Tibial nerve (tissue), 4 donors: ENCODE measurements at places on chromosomes 7 and 10. TPM values are rescaled to one million over a fixed set of nuclear protein-coding genes. Genes with fewer than 3 reads are reported as not detected.

VAX1 gene
- total RNA-seq = not detected

PTPRE gene
- total RNA-seq = 22.0 TPM

CAMK2B gene
- 14.7 TPM for total RNA-seq

AGR2 gene
- not detected for total RNA-seq

ZNF92 gene
- total RNA-seq = 3.9 TPM

PSD gene
- total RNA-seq = 0.30 TPM

CD36 gene
- 164 TPM for total RNA-seq

C10orf95 gene
- total RNA-seq = not detected

RPEL1 gene
- not detected for total RNA-seq

ZPBP gene
- total RNA-seq = not detected

DNA sequence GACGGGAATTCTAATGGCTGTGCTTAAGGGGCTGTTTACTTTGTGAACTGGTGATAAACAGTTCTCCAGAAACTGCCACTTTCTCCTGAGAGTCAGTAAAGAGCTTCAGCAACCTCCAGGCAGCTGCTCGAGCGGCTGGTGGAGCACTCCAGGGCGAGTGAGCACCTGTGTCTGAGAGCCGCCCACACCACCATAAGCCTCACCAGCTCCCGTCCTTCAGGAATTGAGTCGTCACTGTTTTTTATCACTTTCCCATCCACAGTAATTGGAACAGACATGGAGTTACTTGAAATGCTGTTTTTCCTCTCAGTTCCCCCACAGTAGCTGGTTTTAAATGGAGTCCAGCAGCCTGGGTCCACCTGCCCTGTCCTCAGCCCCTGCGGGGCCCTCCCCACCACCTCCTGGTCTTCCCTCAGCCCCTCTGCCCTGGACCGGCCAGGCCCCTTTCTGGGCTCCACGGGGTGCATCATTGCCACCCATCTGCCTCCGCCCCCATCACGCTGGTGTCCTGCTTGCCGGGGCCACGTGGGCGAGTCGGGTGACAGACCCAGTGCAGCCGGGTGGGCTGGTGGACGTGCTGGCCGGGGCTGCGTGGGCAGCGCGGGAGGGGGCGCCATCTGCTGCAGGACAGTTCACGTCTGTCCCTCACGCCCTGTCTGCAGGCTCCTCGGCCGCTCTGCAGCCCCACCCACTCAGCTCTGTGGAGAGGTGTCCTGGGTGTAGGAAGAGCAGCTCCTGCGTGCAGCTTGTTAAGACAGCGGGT is 56.0 kb downstream of the NKX6-2 start:
- H3K36me3 ChIP-seq = no peaks in the 10 kb centered on the region
- H3K4me3 ChIP-seq = no peak overlapping the region
- H3K27ac ChIP-seq = no peak overlapping the region
- DNase-seq = no peak
- no peaks in the 10 kb centered on the region for H3K27me3 ChIP-seq

- H3K27ac ChIP-seq = no peak overlapping the region
- H3K36me3 ChIP-seq = no peaks in the 10 kb centered on the region
- no peaks in the 10 kb centered on the region for H3K4me1 ChIP-seq
- H3K4me3 ChIP-seq = no peak overlapping the region
- no peak for DNase-seq
- no peaks in the 10 kb centered on the region for H3K27me3 ChIP-seq
These were observed 20.3 kb upstream of the ABLIM1 start for GRCh38 chr10:114678336-114678735.

GRCh38 chr10:116049974-116050304 is 223.1 kb downstream of the GFRA1 start:
- no peaks in the 10 kb centered on the region for H3K36me3 ChIP-seq
- H3K27ac ChIP-seq = no peak overlapping the region
- no peaks in the 10 kb centered on the region for H3K27me3 ChIP-seq
- no peak for DNase-seq

GRCh38 chr7:248732-249435 is 41.1 kb upstream of the FOXL3 start:
- H3K27ac ChIP-seq = no peak overlapping the region
- no peaks in the 10 kb centered on the region for H3K36me3 ChIP-seq
- peaks cover 20% of the 10 kb centered on the region for H3K4me1 ChIP-seq
- H3K27me3 ChIP-seq = no peaks in the 10 kb centered on the region
- H3K4me3 ChIP-seq = no peak overlapping the region

DNA sequence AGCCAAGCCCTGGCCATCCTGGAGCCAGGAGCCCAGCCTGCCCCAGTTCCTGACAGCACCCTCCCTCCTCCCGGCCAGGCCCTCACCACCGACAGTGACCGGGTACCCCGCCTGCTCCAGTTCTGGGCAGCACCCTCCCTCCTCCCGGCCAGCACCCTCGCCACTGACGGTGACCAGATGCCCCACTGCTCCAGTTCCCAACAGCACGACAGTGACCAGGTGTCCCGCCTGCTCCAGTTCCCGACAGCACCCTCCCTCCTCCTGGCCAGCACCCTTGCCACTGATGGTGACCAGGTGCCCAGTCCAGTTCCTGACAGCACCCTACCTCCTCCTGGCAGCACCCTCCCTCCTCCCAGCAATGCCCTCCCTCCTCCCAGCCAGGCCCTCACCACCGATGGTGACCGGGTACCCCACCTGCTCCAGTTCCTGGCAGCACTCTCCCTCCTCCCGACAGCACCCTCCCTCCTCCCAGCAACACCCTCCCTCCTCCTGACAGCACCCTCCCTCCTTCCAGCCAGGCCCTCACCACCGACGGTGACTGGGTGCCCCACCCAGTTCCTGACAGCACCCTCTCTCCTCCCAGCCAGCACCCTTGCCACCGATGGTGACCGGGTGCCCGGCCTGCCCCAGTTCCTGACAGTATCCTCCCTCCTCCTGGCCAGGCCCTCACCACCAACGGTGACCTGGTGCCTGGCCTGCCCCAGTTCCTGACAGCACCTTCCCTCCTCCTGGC is 40.3 kb downstream of the VIPR2 start:
- no peaks in the 10 kb centered on the region for H3K27me3 ChIP-seq
- H3K36me3 ChIP-seq = no peaks in the 10 kb centered on the region
- H3K4me3 ChIP-seq = no peak overlapping the region
- no peak for DNase-seq

GRCh38 chr7:114787556-114787955 is 134.3 kb upstream of the MDFIC start:
- no peaks in the 10 kb centered on the region for H3K36me3 ChIP-seq
- H3K4me1 ChIP-seq = no peaks in the 10 kb centered on the region
- DNase-seq = no peak
- H3K27me3 ChIP-seq = no peaks in the 10 kb centered on the region
- H3K4me3 ChIP-seq = no peak overlapping the region
- H3K27ac ChIP-seq = no peak overlapping the region

GRCh38 chr7:134561-135256 is 57.7 kb upstream of the FAM20C start:
- no peaks in the 10 kb centered on the region for H3K36me3 ChIP-seq
- no peaks in the 10 kb centered on the region for H3K27me3 ChIP-seq
- H3K27ac ChIP-seq = no peak overlapping the region
- no peak for DNase-seq
- no peak overlapping the region for H3K4me3 ChIP-seq

GRCh38 chr10:86048973-86049372 is 317.6 kb downstream of the GRID1 start:
- H3K36me3 ChIP-seq = no peaks in the 10 kb centered on the region
- no peaks in the 10 kb centered on the region for H3K27me3 ChIP-seq
- H3K27ac ChIP-seq = no peak overlapping the region
- H3K4me1 ChIP-seq = no peaks in the 10 kb centered on the region
- H3K4me3 ChIP-seq = no peak overlapping the region

- no peak for DNase-seq
- no peaks in the 10 kb centered on the region for H3K27me3 ChIP-seq
- peaks cover 8% of the 10 kb centered on the region for H3K4me1 ChIP-seq
These were observed 107.6 kb upstream of the SAMD8 start for GRCh38 chr10:75003891-75004290.

GRCh38 chr7:36958111-36958733 is 233.9 kb upstream of the AOAH start:
- no peaks in the 10 kb centered on the region for H3K36me3 ChIP-seq
- no peaks in the 10 kb centered on the region for H3K27me3 ChIP-seq
- DNase-seq = no peak
- no peak overlapping the region for H3K27ac ChIP-seq

DNA sequence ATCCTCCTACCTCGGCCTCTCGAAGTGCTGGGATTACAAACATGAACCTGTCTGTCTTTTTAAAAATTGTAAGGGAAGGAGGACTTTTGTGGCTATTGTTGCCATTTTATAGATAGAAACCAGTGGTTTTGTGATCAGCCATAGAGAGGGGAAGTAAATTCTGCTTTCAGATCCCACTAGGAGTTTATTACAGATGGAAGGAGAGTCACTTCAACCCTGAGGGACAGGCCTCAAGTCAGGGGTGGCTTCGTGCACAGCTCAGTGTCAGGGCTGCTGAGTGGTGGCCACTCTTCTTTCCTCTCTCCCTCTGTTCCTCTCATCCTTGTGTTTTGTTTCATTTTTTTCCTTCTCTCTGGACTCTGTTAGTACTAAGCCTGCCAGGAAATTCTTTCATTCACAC is 60.8 kb downstream of the OGDH start:
- no peaks in the 10 kb centered on the region for H3K4me1 ChIP-seq
- H3K4me3 ChIP-seq = no peak overlapping the region
- DNase-seq = no peak
- H3K36me3 ChIP-seq = no peaks in the 10 kb centered on the region
- no peaks in the 10 kb centered on the region for H3K27me3 ChIP-seq
